Activated CD4-positive, alpha-beta T cell treated with anti-CD3 and anti-CD28 coated beads for 24 hours (primary cell): ENCODE measurements at places on chromosomes 12 and 14.

DNA sequence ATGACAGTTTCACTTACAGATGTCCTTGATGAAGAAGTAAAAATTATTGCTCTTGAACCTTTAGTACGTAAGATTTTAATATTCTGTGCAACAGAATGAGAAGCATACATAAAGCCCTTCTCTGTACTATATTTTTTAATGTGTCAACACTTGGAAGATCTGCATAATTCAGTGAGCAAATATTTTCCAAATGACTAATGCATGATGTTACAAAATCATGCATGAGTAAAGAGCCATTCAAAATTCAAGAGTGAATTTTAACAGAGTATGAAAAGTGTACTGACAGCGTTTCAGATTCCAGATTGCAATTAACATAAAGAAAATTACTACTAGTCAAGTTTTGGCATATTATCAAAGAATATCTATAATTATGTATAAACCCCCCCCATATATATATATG, 101.4 kb upstream of the BBS10 start:
- DNase-seq = no peak

GRCh38 chr12:95577820-95578219, 26.5 kb upstream of the USP44 start:
- DNase-seq = no peak

DNA sequence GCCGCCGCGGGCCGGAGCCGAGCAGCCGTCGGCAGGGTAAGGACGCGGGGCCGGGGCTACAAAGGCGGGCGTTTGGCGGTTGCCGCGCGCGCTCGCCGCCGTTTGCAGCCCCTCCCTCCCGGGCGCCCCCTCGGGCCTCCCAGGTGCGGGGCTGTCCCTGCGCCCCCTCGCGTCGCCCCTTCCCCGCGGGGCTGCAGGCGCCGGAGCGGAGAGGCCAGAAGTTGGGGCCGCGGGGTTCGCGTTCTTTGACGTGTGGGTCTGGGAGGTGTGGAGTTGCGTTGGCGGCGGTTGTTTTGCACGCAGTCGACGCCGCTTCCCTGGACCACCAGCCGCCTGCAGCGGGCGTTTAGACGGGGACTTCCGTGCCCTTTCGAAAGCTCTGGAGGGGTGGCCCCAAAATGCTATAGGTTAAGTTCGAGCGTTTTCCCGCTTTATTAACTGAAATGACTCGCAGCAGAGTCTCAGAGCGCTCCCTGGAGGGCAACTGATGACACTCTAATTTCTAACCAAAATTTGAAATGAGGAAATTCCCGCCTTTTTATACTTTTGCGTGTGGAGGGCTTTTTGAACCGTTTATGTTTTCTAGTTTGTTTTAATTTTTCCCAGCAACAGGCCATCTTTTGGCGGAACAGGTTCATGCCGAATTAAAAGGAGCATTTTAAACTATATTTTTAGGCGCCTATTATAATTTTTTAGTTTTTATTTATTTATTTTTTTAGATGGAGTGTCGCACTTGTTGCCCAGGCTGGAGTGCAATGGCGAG, 902 bp downstream of the TMPO start:
- DNase-seq = peak; percentile 75

DNA sequence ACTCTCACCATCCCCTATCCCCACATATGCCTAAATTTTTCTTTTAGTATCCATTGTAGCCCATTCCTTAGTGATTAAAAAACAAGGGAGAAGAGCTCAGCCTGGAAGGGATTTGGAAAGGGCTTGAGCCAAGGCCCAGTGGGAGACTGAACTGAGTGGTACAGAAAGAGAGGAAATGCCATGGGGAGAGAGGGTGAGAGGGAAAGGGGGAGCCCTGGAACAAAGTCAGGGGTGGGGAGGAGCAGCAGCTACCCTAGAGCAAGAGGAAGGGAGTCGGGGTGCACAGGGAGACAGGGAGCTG, 2.6 kb upstream of the ATN1 start:
- no peak for DNase-seq

DNA sequence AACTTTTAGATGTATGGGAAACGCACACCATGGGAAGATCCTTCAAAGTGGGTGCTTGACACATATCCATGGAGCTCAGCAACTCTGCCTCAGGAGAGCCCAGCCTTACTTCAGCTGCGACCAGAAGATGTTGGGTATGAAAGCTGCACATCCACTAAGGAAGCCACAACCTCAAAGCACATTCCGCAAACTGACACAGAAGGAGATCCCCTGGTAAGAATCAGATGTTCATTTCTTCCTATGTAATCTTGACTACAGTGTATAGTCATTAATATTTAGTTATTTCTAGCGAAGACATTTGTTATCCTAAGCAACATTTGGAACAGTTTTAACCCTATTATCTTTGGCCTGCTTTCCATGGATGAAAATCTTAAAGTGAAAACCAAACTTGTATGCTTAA, 374.2 kb downstream of the NAV3 start:
- no peak for DNase-seq

GRCh38 chr12:22399464-22400180, 65.1 kb upstream of the ST8SIA1 start:
- no peak for DNase-seq

DNA sequence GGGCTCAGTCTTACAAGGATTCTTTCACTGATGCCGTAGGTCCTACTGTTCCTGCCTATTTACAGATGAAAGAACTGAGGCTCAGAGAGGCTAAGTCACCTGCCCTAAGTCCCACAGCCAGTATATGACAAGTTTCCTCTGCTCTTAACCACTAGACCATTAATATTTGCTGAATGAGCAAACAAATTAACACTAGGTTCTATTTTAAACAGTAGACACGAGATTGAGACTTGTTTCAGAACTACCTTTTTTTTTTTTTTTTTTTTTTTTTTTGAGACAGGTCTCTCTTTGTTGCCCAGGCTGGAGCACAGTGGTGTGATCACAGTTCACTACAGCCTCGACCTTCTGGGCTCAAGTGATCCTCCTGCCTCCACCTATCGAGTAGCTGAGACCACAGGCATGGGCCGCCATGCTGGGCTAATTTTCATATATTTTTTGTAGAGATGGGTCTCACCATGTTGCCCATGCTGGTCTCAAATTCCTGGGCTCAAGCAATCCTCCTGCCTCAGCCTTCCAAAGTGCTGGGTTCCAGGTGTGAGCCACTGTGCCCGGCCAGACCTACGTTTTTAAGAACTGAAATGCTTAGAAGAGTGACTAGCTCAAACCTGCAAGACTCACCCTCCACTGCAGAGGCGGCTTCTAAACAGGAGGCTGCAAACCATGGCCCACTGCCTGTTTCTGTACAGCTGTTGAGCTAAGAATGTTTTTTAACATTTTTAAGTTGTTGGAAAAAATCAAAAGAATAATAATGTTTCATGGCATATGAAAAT, 12.9 kb downstream of the SYNE3 start:
- DNase-seq = no peak

DNA sequence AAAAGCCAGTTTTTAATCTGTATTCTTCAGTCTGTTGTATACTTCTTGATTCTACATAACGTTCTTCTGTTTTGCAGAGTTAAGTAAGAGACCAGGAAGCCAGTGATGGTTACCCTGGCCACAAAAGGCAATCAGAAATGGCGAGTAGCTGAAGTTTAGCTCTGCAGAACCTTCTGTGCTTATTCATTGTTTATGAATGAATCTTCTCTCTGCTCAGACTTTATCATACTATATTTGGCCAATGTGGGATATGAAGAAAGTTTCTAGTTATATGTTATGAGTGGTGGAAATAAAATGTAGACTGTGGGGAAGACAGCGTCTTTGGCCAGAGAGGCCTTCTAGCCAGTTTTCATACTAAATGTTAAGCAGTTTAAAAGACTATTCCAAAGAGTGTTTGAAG, 249.9 kb upstream of the RGS6 start:
- DNase-seq = no peak

DNA sequence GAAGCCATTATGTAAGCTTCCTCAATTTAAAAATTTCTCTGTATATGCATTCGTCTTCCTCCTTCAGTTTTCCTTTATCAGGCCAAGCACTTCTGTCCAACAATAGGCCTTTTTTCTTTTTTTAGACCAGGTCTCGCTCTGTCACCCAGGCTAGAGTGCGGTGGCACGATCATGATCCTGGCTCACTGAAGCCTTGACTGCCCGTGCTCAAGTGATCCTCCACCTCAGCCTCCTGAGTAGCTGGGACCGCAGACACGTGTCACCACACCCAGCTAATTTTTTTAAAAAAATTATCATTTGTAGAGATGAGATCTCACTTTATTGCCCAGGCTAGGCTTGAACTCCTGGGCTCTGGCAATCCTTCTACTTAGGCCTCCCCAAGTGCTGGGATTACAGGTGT, 25.8 kb downstream of the TAOK3 start:
- DNase-seq = no peak

DNA sequence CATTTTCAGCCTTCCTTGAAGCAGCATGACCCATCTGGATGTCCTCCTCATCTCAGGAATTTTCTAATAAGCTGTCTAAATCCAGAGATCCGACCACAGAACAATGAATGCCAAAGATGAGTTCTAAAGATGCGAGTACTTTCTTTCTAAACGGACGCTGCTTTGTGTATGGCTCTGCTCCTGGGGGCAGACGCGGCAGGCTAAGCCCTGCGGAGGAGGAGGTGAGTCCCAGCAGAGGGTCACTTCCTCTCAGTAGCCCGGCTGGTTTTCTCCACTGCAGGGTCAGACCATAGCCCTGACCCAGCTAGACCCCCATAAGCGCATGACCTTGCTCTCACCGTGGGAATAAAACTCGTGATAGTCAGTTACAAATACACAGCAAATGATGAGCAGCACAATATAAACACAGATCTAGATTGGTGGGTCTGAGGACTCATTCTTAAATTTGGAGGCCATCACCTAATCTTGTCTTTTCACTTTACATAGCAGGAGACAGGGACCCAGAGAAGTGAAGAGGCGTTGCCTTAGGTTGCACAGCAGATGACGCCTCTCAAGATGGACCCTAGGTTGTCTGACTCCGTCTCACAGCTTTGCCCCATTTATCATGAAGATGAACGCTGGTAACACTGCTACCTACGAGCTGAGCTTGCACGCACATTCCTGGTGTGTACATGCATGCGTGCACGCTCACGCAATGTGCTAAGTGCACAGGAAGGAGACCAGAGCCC, 16.6 kb downstream of the SSH1 start:
- no peak for DNase-seq

DNA sequence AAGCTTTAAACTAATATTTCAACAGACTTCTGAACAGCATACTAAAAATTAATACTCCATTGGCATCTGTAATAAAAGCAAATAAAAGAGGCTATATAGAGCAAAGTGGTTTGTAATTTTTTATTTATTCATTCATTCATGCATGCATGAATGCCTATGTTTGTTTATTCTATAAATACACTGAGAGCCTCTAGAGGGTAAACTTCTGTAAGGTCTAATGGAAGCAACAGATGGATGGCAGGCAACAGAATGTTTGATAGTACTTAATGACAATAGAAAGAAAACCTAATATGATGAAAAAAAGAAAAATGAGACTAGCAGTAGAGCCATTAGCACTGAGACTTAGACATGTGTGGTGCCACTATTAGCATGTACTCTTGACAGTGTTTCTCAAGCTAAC, 253.1 kb downstream of the CCDC91 start:
- no peak for DNase-seq

DNA sequence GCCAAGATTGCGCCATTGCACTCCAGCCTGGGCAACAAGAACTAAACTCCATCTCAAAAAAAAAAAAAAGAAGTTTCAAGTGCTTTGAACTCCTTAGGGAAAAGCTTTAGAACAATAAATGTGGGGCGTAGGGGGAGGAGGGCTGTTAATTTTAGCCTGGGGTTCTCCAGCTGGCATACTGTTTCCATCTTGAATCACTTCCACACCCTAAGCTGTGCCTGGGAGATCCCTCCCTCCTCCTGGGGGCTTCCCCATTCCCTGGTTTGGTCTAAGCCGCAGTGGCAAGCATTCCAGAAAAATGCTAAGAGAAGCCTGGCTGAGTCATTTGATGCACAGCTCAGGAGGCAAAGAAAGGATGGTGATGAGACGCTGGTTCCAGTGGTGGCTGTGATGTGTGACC, 2.3 kb upstream of the ZNF384 start:
- DNase-seq = no peak

GRCh38 chr12:116604178-116604895, 45.2 kb downstream of the MAP1LC3B2 start:
- no peak for DNase-seq

GRCh38 chr14:102095231-102095870, 8.5 kb upstream of the HSP90AA1 start:
- no peak for DNase-seq

DNA sequence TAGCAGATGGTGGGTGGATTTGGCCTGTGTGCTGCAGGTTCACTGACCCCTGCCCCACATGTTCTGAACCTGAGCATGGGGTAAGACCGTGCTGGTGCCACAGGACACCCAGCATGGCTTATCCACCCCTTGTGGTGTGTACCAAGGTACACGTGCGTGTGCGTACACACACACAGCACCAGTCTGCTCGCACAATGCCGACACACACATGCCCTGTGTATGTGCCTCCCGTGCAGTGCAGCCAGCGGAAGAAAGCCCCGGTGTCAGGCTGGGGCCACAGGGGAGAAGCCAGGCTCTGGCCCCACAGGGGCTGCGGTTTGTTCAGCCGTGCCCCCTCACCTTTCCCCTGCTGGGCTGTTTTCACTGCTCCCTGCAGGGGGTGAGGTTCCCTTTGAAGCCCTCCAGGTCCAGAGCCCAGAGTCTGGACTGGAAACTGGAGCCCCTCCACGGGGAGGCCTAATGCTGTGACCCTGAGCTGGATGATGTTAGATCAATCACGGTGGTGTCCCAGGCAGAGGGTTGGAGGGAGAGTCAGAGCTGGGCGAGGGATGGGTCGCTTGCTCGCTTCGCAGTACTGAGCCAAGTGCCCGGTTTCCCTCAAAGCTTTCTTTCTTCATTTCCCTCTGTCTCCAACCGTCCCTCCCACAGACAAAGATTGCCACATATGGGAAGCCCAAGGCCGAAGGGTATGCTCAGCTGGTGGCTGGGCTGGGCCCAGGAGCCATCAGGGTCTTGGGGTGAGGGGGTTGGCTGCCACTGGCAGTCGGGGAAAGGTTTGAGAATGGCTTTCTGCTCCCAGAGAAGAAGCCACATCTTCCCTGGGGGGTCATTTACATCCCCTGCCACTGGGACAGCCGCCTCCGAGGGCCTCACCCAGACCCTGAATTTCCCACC, 6.2 kb downstream of the DTX1 start:
- no peak for DNase-seq

DNA sequence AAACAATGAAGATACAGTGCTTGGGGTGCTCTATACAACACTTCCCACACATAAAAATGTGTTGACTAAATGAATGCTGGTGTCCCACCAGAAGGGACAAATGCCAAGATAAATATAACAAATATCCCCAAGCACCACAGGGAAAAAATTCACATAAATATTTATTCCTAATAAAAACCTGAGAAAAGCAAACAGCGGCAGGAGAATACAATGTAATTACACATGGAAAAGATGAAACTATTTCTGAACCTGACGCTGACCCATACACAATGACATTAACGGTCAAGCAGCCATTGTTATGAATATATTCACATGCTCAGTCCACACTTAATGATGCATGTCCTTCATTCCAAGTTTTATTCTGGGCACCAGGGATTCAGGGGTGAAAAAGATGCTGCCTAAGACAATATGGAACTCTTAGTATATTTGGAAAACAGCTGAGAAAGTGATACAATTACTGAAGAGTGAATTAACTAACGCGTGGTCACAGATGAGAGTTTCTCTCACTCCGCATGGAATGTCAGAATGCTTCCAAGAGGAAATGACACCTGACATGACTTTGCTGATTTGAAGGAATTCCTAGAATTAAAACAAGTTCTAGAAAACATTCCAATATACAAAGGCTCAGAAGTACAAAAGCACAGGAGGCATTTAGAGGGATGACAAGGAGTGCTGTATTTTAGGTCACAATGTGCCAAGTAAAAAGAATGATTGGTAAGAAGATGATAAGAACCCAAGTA, 27.9 kb upstream of the PTPRR start:
- DNase-seq = no peak
